CD4-positive, alpha-beta T cell treated with Interleukin-17A for 1 hour (primary cell): ENCODE measurements at places on chromosomes 4 and X.
A peak's percentile ranks its signal among the peaks of the same experiment; 100 is the strongest.

GRCh38 chrX:100643212-100643611 is 787 bp upstream of the SRPX2 start:
- no peak for DNase-seq

DNA sequence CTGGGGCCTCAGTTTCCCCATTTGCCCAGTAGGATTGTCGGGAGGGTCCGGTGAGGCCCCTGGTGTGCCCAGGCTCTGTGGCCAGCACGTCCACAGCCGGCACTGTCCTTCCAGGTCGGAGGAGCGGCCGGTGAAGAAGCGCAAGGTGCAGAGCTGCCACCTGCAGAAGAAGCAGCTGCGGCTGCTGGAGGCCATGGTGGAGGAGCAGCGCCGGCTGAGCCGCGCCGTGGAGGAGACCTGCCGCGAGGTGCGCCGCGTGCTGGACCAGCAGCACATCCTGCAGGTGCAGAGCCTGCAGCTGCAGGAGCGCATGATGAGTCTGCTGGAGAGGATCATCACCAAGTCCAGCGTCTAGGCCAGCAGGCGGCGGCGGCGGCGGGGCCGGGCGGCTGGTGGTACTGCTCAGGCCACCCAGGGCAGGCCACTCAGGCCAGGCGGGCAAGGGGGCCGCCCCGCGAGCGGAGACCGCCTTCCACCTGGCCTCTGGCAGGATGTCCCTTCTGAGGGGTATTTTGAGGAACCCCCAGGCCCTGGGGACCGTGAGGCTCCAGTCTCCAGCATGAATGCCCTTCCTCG is 6.7 kb downstream of the MSANTD1 start:
- no peak for DNase-seq

DNA sequence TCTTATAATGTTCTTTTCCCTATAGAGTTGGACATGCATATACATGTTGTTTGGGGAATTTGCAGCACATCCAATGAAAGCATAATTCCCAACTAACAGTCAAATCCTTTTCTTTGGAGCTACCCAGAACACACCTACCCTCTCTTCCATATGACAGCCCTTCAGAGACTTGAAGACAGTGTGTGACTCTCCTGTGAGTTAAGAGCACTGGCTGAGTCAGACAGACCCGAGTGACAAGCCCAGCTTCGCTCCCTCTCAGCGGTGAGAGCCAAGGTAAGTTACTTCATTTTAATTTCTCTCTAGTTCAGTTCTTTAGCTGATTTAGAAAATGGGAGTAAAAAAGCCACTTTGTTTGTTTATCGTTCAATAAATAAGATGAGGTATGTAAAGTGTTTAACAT is 86.3 kb downstream of the RTL9 start:
- DNase-seq, result no peak

GRCh38 chr4:162787120-162787519 is 379.6 kb downstream of the NAF1 start:
- DNase-seq, result no peak

GRCh38 chr4:3066836-3067400 is 7.4 kb downstream of the HTT-AS start:
- DNase-seq, result no peak

DNA sequence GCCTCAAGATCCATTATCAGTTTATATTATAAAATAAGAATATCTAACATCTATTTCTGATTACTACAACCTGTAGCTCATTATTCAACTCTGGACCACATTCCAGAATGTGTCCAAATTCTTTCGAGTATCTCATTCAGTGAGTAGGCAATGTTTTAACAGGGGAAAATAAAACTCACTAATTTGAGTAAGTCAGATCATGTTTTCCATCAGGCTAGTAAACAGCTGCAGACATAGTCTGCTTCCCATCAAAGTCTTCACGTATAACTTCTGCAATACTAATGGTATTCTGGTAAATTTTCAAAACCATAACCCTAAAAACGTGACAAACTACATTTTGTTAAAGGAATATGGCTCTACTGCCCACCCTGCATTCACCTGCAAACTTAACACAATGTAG is 31.8 kb downstream of the TBCK start:
- DNase-seq, result no peak

DNA sequence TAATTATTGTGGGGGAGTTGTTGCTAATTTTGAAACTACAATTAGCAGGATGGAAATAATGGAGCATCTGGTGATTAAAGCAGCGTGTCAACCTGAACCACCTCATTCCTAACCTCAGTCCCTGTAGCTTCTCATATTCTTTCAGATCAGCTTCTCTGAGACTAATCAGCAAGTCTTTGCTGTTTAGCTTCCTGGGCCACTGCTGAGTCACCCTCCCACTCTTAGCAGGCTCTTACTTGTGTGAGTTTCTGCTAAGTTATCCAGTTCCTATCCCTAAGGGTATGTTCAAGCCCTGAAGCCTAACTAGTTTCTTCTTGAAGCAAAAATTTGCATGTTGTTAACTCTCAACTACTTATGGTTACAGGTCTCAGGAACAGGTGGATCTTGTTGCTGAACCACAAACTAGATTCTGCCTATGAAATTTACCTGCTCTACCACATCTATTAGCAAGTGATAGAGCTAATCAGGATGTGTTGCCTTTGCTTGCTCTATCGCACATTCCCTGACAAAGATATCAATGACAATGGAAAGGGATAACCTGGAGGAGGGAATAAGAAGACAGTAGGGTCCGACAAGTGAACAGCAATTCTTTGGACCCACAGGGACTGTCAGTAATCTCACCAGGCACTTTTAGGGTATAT is 134.2 kb downstream of the EIF4E start:
- DNase-seq, result no peak

DNA sequence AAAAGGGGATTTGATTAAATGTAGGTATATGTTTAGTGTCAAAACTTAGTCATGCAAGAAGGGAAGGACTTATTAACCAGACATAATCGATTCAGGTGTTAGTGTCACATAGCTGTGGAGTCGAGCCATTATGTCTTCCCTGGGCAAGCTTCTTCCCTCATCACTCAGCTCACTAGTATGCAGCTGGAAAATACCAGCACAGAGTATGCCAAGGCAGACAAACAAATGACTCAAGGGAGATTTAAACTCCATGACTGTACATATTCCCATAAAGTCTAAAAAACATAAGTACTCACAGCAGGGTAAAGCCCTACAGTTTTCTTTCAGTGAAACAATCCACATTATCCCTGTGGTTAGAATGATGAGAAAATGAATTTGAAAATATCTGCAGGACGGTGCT is 304.5 kb downstream of the CBLL2 start:
- DNase-seq, result no peak

DNA sequence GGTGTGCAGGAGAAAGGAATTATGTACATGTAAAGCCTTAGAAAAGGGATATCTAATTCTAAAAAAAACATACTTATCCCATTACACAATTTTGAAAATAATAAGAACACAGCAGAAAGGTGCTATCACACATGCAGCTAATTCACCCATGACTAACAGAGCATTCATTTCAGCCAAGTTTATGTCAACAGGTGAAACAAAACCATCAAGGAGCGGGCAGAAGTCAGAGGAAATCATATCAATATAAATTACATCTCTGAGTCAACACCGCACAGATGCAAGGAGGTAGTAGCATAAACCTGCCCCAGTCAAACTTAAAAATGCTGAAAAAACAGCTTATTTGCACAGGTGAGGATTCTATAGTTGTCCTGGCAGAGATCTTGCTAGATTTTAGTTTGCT is 197.9 kb downstream of the PRDM5 start:
- no peak for DNase-seq

DNA sequence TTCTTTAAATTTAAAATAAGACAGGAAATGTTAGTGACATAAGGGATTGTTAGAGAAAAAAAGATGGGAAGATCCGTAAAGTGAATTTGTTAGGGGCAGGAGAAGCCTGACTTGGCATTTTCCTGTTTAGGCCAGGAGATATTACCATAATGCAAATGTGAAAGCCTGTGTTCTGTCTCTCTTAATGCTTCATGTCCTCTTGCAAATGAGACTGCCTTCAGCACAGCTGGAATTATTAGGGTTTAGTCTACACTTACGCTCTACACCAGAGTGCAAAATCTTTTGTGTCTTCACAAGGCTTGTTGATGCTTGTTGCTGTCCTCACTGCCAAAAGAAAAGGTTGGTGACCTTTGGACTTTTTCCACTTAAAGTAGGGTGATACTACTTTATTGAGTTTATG is 56.8 kb downstream of the JADE1 start:
- no peak for DNase-seq

- peak; percentile 84 for DNase-seq
Measured at GRCh38 chrX:129769467-129770154, 10.1 kb upstream of the SASH3 start.

DNA sequence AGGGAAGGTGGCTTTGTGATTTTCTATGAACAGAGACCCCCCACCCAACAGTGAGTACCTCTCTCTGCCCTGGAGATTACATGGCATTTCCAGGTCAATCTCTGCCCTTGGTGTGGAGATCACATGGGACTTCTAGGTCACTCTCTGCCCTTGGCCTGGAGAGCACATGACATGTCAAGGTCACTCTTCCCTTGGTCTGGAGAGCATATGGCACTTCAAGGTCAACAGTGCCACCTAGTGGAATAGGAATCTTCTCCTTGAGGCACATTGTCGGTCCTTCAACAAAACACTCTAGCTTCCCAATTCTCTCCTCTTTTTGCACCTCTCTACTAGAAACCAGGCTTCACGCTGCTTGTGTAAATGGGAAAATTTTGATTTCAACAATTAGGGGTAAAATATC is 66.2 kb upstream of the TACR3 start:
- DNase-seq, result no peak

DNA sequence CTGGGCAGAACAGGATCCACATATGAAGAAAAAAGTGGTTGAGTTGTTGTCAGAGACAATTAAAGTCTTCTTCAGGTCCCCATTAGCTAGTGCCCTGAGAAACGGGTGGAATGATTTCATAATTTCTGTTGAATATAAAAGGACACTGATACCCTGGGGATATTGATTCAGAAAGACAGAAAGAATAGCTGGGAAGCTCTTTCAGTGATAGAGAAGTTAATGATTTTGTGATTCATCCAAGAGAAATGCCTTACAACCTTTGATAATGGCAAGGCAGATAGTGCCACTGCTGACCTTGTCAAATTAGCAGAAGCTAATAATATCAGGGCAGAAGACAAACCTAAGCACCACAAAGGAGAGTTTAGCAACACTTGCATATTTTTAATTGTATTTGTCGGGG is 37.9 kb downstream of the UNC5C start:
- no peak for DNase-seq

DNA sequence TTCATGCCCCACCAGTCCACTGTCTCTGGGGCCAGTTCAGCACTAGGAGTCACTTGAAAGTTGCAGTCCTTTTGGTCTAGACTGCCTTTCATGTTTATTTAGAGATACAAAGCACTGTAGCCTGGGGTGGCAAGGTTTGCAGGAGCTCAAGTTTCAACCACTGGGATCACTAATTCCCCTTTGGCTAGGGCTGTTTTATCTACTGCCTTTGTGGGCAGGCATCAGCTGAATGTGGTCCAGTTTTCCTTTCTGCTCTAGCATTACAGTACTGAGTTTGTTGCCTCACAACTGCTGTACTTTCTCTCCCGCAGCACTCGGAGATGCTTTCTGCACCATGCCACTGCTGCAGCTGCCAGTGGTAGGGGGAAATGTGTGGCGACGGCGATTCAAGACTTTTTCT is 222.3 kb upstream of the HDX start:
- DNase-seq, result no peak

DNA sequence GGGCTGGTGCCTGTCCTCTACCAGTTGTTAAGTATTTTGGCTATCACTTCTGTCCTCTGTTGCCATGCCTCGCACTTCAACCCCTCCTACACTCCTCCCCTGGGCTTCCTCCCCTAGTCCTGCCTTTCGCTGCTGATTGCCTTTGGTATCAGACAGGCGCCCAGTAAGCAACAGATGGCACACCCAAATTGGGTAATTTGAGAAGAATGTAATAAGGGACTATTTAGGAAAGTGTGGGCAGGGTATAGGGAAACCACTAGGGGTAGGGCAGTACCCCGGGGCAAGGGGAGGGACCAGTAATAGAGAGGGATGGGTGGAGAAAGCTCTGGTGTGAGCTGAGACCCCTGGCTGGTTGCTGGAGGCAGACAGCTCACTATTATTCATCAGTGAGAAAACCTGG is 172.7 kb upstream of the USP9X start:
- DNase-seq, result no peak

- no peak for DNase-seq
Measured at GRCh38 chr4:92163348-92163747, 140.4 kb upstream of the GRID2 start.

GRCh38 chr4:35900286-35901243 is 343.7 kb downstream of the ARAP2 start:
- no peak for DNase-seq

GRCh38 chr4:118557298-118557851 is 127.8 kb upstream of the METTL14 start:
- no peak for DNase-seq

- no peak for DNase-seq
Measured at GRCh38 chrX:74505437-74505836, 84.1 kb downstream of the SLC16A2 start.

- no peak for DNase-seq
Measured at GRCh38 chr4:163317110-163317509, 15.3 kb downstream of the NPY1R start.

DNA sequence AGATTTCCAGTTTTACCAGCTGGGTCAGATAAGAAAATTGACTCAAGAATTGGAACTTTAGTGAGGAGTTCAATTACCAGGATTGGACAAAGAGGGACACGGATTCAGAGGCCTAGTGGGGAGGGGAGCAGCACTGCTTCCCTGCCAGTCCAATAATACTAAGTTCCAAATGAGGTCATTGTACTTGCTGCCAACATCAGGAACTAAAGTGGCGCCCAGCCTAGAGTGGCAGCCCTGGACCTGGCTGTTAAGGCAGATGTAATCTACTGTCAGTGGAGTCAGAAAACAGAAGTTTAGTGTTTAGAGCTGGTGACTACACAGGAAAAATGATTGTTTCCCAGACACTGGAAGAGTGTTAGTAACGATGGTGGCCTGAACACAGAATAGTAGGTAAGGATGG is 42.7 kb upstream of the RAPGEF2 start:
- DNase-seq, result no peak

- DNase-seq, result peak; percentile 6
Measured at GRCh38 chrX:52271206-52271605, 86.5 kb downstream of the MAGED4 start.

GRCh38 chr4:37358748-37359147 is 114.2 kb downstream of the NWD2 start:
- no peak for DNase-seq

DNA sequence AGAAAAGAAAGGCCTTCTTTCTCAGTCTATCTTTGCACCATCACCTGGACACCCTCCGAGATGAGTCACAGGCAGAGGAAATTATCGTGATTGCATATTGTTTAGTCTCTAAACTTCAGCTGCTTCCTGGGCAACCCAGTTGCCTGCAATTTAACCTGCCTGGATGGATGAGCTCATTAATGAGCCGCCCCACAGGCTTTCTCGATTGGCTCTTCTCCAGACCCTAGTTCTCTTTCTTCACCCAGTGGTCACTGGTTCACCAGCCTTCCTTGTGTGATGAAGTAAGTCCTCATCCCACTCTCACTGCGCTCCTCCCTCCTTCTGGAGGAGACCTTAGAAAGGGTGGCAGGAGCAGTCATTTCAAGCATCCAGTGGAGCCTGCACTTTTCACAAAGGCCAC is 94.4 kb downstream of the SOWAHB start:
- DNase-seq, result no peak
